Stimulated activated CD8-positive, alpha-beta memory T cell treated with anti-CD3 and anti-CD28 coated beads, Interleukin-7, amount 100 ng/mL, for 24 hours (primary cell): ENCODE measurements at places on chromosomes 4 and X.
A peak's percentile ranks its signal among the peaks of the same experiment; 100 is the strongest.

GRCh38 chr4:187477224-187477623 lies 518.3 kb upstream of the ZFP42 start:
- no peak for DNase-seq

GRCh38 chr4:77777135-77777807 lies 41.9 kb downstream of the CNOT6L start:
- no peak for DNase-seq

- DNase-seq: no peak
Observed at GRCh38 chrX:45842207-45842925, 641.7 kb upstream of the DIPK2B start.

DNA sequence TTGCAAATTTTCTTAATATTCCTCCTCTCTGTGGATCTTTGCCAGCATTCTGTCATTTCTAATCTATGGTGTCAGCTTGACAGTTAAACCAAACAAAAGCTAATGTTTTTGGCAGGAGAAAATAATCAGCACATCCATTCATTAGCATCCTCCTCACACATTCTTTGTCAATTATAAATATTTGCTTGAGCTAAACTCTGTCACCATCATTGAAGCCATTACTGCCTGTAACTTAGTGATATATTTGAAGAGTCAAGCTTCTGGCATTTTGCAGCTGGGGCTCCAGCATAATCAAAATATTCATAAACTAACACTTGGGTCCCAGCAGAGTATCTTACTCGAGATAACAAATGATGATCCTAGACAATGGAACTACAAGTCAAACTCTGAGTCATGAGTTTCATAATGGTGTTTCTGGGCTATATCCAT lies 126.1 kb downstream of the EIF4E start:
- no peak for DNase-seq

- DNase-seq: no peak
Observed at GRCh38 chr4:7068279-7068842, 497 bp upstream of the GRPEL1 start.

- DNase-seq: peak; percentile 23
Observed at GRCh38 chr4:83217721-83218522, 66.7 kb downstream of the COQ2 start.

DNA sequence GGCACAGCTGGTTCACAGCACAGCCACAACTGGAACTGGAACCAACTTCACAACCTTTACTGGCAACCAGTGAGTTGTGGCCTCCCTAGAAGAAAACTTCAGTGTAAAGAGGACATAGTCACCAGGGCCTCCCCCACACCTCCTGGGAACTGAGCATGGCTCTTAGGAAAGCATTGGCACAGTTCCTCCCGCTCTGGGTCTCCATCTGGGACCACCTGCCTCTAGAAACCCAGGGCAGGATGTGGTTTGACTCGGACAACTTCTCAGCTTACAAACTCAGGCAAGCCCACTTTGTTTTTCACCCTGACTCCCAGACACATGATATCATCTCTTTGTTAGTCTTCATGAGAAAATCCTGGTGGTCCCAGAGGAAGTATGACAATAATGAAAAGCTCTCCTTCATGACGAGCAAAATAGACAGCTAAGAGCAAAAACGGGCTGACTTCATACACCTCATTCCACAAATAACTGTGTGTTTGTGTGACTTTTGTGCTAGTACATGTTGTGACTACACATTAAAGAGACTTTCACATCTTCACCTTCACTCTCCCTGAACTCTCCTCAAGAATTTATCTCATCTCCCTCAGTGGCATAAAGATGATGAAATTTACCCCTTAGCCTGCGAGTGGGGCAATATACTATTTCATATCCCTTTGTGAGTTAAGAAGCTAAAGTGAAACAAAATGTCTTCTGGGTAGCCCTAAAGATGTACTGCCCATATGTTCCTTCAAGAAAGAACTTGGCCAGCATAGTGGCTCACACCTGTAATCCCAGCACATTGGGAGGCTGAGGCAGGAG lies 75.4 kb downstream of the SH3KBP1 start:
- DNase-seq: no peak

DNA sequence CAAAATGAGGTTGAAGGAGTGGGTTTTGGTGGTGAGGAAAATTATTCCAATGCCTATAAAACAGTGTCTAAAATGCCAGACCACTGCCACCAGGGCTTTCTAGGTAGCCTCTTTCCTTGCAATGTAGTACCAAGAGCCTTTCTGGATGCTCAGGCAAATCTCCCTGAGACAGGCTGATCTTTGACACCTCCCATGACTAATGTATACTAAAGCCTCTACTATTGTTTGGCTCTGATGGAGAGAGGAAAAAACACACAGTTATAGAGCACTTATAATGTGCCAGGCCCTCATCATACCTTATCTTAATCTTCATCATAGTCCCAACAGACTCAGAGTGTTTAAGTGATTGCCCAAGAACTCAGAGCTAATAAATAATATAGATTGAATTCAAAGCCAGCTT lies 5.8 kb downstream of the MTMR8 start:
- DNase-seq: no peak

DNA sequence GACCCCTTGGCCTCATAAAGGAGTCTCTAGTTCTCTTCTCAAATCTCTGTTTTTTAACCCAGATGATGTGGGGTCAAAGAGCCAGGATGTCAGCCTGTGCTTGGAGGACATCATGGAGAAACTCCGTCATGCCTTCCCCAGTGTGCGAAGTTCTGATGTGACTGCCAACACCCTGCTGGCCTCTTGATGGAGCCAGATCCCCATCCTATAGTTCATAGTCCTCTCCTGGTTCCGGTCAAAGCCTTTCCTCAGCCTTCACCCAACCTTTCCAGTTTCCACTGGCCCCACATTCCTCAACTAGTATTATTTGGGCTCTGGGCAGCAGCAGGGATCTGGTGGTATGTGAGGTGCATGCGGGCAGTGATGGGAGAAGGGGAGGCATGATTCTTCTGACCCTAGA lies 30.7 kb downstream of the TAF7L start:
- DNase-seq: no peak

GRCh38 chr4:74397748-74398426 lies 32.9 kb downstream of the EREG start:
- DNase-seq: no peak

DNA sequence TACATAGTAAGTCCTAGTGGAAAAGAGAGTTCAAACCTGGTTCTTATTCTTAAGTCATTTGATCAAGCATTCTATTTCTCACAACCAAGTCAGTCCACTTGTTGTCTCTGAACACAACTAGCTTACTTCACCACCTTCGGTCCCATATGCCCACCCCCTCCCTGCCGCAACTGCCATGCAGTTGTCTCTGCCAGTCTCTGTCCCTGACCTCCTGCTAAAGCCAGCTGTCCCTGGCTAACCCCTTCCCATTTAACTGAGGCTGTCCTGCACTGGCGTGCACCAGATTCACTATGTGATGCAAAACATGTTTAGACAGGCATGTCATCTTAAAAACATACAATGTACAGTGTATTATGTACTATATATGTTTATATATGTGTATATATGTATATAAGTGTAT lies 12.7 kb downstream of the FRAS1 start:
- DNase-seq: no peak

DNA sequence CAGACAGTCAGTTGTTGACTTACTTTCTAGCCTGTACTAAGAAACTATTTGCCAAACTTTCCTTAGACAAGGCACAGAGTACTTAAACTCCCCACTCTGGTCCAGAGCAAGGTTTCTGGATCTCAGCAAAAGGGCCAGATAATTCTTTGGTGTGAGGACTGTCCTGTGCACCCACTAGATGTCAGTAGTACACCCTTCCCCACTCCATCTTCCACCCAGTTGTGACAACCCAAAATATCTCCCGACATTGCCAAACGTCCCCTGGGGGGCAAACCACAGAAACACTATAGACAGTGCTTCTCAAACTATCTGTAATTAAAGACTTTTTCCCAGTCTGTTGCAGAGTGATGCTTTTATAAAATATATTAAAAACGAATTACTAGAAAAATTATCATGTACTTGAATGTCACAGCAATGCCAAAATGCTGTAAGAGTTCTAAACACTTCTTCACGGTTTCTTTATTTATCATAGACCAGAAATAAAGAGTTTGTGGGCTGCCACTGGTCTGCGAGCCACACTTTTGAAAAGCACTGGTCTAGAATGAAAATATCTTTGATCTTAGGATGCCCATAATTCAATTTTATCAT lies 203.5 kb downstream of the PRDM5 start:
- no peak for DNase-seq

GRCh38 chr4:30262379-30262778 lies 457.8 kb upstream of the PCDH7 start:
- no peak for DNase-seq

GRCh38 chr4:4842476-4843441 lies 16.7 kb upstream of the MSX1 start:
- DNase-seq: no peak

- no peak for DNase-seq
Observed at GRCh38 chrX:153799326-153799725, 4.9 kb downstream of the SSR4 start.

DNA sequence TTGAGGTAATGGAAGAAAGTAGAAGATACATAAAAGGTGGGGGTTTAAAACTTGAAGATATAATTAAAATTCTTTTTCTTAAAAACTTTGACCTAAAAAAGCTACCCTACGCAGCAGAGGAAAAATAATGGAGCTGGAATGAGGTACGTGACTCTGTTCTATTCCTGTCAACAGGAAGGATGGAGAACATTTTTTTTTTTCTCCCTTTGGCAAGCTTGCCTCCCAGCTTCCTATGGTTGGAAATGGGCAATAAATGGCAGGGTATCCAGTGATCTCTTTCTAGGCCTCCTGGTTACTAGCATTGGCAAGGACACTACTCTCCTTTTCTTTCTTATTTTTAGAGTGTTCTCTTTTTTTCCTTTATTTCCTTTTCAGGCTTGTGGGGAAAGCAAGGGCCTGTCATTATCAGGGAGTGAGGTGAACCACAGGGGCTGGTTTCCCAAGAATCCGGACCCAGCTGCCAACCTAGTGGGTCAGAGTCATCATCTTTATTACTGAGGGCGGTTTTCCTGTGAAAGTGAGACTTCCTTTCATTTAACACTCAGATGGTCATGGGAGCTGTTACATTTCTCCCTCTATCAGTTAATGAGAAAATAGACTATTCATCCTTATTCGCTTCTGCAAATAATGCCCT lies 224.6 kb downstream of the SPRY1 start:
- DNase-seq: no peak

DNA sequence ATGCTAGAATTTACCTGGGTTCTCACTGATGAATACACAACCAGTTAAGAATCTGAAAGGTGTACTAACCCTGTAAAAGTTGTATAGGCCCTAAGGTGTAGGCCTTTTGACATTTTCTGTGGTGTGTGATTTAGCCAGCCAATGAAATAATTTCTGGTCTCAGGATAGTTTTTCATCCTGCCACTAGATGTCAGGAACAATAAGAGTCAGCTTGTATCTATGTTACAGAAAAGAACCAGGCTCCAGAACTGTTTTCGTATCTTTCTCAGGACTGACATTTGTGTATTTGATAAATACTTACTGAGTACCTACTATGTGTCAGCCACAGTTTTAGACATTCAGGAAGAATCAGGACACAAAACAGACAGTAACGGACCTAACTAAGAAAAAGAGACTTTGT lies 673.6 kb upstream of the TENM3 start:
- no peak for DNase-seq
